Spleen (tissue), 13 donors: ENCODE measurements at places on chromosomes 2 and 18. TPM values are rescaled to one million over a fixed set of nuclear protein-coding genes. Genes with fewer than 3 reads are reported as not detected.

The NEU2 gene
- total RNA-seq, result not detected

The GKN2 gene
- total RNA-seq, result not detected

The KDSR gene
- 42.2 TPM for total RNA-seq

The MREG gene
- total RNA-seq, result 6.6 TPM

The MGAT4A gene
- 45.9 TPM for total RNA-seq

The ZNF532 gene
- total RNA-seq, result 42.2 TPM

The CFAP65 gene
- not detected for total RNA-seq

The ASB18 gene
- not detected for total RNA-seq

The ALLC gene
- total RNA-seq, result not detected

The RNASEH1 gene
- total RNA-seq, result 18.4 TPM

The ZBTB14 gene
- 25.1 TPM for total RNA-seq

The DSC2 gene
- 16.7 TPM for total RNA-seq

The STEAP3 gene
- total RNA-seq, result 0.98 TPM

The ITM2C gene
- total RNA-seq, result 84.8 TPM

The VAMP8 gene
- 121 TPM for total RNA-seq

The ELAC1 gene
- 10.6 TPM for total RNA-seq

The KCNE4 gene
- total RNA-seq, result 5.2 TPM

The KCTD18 gene
- total RNA-seq, result 14.2 TPM

The DCC gene
- 3.5 TPM for total RNA-seq
